NAMALWA (cell line): ENCODE measurements at places on chromosomes 6 and 20.

- DNase-seq, result no peak
Measured at GRCh38 chr6:43856005-43856765, 86.2 kb downstream of the VEGFA start.

DNA sequence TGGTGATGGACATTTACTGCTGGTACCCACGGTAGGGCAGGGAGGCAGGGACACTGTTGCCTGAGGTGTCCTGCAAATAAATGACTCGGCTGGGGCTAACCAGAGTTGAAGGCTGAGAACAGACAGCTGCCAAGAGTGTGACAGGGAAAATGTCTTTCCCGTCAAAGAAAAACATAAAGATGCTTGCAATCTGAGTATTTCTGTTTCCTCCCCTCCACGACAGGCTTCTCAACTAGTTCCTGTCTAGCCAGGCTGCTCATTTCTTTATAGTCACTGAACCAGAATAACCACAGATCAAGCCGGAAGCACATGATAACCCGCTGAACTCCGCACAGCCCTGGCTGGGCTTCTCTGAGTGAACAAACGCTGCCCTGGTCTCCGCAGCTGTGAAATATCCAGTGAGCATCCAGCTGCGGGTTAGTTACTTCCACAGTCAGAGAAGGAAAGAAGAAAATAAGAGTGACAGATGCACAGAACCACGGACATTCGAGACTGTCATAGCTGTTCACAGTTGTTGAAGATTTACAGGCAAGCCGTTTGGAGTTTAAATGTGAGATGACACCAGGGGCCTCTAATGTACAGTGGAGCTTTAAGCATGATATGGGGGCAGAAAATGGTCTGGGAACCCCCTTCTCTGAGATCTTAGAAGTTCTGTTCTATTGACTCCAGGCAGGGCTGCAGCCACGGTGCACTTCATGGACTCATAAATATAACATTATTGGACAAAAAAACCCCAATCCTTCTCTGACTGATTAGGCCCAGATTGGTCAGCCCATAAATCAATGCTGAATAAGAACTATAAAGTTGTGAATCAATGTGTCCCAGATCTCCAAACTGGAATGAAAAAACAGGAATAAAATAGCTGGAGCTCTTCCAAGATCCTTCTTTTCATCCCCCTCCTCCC lies 299.9 kb upstream of the SUPT3H start:
- DNase-seq, result peak; percentile 94

DNA sequence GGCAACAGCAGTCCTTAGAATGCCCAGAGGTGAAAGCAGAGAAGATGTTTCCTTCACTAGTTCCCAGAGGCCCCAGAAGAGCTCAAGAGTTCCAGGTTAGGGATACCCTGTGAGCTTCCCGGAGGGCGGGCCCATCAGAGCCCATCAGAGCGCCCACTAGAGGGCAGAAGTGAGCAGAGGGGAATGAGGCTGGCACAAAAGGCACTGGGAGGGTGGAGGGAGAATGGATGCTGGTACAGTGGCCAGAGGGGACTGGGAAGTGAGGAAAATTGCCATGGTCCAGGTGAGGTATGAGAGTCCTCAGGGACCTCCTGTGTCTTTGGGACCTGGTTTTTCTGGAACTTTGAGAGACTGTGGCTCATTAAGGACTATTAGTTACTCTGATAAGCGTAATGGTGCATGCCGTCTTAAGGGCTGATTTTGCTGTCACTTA lies 57.3 kb downstream of the LINC00237 start:
- DNase-seq, result peak; percentile 54

GRCh38 chr6:149393002-149393679 lies 6.9 kb upstream of the SUMO4 start:
- DNase-seq, result no peak

DNA sequence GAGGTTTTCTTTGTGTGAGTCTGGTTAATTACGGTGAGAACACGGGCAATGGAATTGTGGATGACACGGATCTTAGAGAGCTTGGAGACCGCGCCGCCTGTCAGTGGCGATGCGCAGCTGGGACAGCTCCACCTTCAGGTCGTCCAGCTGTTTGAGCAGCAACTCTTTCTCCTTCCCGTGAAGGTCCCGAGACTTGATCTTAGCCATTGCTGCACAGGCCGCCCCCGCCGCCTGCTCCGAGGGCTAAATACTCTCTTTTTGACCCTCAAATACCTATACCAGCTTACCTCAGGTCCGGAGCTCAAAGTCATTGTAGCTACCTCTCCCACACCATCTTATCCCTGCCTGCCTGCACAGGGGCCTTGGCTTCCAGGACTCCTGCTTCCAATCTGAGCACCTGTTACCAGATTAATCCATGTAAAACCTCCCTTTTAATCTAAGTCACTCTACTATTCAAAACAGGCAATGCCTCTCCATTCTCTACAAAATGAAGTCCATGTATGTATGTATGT lies 100.2 kb downstream of the PREP start:
- DNase-seq, result no peak

- DNase-seq, result peak; percentile 76
Measured at GRCh38 chr20:20360464-20360863, 7.4 kb upstream of the INSM1 start.

- DNase-seq, result no peak
Measured at GRCh38 chr6:37779111-37779800, 40.3 kb upstream of the ZFAND3 start.

DNA sequence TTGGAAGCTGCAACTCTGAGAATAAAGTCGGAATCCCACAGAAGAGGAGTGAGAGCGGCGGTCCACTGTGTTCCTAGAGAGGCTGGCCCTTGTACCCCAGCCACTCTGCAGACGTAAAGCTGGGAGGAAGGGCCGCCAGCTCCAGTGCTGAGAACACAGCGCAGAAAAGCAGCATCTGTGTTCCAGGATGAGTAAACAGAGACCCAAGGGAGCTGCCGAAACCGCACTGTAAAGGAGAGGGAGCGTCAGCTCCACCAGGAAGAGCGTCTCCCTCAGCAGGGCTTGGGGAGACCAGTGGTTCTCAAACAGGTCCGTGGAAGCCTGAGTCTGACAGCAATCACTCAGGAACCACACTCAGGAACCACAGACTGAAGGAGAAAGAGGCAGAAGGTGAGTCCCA lies 134.0 kb downstream of the WDR27 start:
- DNase-seq, result no peak

- DNase-seq, result no peak
Measured at GRCh38 chr6:94350833-94351232, 931.5 kb upstream of the EPHA7 start.

- no peak for DNase-seq
Measured at GRCh38 chr6:112443179-112444065, 96.3 kb downstream of the RFPL4B start.

DNA sequence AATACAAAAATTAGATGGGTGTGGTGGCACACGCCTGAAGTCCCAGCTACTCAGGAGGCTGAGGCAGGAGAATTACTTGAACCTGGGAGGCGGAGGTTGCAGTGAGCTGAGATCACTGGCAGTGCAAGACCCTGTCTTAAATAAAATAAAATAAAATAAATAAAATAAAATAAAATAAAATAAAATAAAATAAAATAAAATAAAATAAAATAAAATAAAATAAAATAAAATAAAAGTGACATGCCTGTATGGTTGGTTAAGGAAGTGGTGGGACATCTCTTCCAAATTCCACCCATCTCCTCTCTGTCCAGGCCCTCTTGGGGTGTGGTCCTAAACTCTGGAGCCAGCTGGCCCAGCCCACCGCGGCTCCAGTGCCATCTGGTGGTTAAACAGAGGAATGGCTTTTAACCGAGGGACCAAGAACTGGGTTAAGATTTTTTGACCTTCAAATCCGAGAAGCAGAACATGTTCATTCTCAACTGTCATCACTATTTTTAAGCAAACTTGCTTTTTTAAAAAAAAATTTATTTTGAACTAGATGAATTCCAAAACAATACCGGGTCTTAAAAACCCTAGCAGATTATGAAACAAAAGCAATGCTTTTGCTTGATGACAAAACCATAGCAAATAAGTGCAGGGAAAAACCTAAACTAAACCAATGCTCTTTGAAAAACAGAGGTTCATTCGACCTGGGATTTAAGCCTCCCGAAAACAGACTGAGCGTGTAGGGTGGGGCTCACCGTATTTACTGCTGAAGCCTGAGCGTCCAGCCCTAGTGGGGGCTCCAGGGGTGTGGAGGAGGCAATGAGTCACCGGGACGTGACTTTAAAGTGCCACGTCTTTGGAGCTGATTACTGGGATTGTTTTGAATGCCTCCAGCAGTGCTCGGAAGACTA lies 68.8 kb downstream of the CDC5L start:
- peak; percentile 73 for DNase-seq

GRCh38 chr6:90288404-90288803 lies 8.2 kb downstream of the BACH2 start:
- DNase-seq, result peak; percentile 70

DNA sequence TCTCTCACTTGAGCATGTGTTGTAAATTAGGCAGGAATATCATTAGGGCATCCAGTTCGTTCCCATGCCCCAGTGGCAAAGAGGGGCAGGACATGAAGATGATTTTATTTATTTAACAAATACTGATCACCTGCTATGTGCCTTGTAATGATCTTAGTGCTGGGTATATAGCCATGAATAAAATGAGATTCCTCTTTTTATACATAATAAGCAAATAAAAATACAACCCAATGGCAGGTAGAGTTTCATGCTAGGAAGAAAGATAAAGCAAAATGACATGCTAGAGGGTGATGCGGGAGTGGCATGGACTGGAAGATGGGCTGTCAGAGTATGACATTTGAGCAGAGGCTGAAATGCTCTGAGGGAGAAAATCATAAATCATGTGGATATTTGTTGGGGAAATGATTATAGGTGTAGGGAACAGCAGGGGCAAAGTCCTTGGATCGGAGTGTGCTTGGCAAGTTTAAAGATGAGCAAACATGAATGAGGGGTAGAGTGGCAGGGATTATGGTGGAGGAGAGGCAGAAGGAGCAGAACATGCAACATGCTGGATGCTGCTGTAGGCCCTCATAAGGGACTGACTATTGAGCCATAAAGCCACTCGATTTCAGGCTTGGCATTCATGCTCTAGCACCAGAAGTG lies 342.1 kb downstream of the PLCB1 start:
- no peak for DNase-seq

GRCh38 chr6:16338577-16339264 lies 100.3 kb downstream of the GMPR start:
- DNase-seq, result peak; percentile 27
